CD4-positive, alpha-beta T cell treated with Interleukin-4 for 4 hours (primary cell): ENCODE measurements at places on chromosomes 4 and X.

DNA sequence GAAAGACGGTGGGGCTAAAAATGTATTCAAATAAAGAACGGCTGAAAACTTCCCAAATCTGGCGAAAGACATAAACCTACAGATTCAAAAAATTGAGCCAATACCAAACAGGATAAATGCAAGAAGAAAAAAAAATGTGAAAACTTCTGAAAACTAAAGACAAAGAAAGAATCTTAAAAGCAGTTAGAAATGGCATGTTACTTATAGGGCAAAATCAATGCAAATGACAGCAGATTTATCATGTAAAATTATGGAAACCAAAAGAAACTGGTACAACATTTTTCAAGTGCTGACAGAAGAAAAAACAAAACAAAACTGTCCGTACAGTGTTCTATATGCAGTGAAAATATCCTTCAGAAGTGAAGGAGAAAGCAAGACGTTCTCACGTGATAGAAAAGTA lies 239.0 kb downstream of the PDGFC start:
- DNase-seq, result no peak

GRCh38 chr4:160375772-160376452 lies 1273.0 kb downstream of the RAPGEF2 start:
- DNase-seq, result no peak

- no peak for DNase-seq
These were observed 327.3 kb upstream of the ARX start for GRCh38 chrX:25343060-25343459.

DNA sequence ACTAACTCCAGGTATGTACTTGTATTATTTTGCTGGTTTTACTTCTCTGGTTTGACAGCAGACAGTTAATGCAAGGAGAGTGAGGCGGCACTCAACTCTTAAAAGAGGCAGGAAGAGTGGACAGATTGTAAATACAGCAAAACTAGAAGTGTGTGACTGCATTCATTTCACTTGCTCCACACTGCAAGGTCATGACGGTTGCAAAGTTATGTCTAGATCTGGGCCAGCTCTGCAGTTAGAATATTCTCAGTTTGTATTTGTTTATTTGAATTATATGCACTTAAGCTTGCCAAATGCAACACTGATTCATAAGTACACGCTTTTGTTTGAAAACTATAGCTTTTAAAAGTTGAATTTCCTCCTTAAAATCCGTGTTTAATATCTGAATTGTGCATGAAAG lies 148.9 kb downstream of the STIM2 start:
- DNase-seq, result no peak

GRCh38 chr4:81621490-81621889 lies 149.8 kb upstream of the RASGEF1B start:
- no peak for DNase-seq

- DNase-seq, result no peak
These were observed 57.4 kb downstream of the CCSER1 start for GRCh38 chr4:90184560-90184959.
